ENCODE measurements at places on chromosomes 3 and 15. TPM values are rescaled to one million over a fixed set of nuclear protein-coding genes. Genes with fewer than 3 reads are reported as not detected.

The ITIH4 gene
- polyA plus RNA-seq = not detected

The DCP1A gene
- polyA plus RNA-seq = 30.2 TPM

The RHCG gene
- not detected for polyA plus RNA-seq

The DLEC1 gene
- polyA plus RNA-seq = not detected

The DZIP1L gene
- 9.6 TPM for polyA plus RNA-seq

The RGMA gene
- 0.65 TPM for polyA plus RNA-seq

The LYSMD4 gene
- 5.2 TPM for polyA plus RNA-seq

The NRROS gene
- not detected for polyA plus RNA-seq

Measured in GM23248 (cell line).